Spleen (tissue), 13 donors: ENCODE measurements at places on chromosomes 5 and 9. TPM values are rescaled to one million over a fixed set of nuclear protein-coding genes. Genes with fewer than 3 reads are reported as not detected.
A peak's percentile ranks its signal among the peaks of the same experiment; 100 is the strongest.

DNA sequence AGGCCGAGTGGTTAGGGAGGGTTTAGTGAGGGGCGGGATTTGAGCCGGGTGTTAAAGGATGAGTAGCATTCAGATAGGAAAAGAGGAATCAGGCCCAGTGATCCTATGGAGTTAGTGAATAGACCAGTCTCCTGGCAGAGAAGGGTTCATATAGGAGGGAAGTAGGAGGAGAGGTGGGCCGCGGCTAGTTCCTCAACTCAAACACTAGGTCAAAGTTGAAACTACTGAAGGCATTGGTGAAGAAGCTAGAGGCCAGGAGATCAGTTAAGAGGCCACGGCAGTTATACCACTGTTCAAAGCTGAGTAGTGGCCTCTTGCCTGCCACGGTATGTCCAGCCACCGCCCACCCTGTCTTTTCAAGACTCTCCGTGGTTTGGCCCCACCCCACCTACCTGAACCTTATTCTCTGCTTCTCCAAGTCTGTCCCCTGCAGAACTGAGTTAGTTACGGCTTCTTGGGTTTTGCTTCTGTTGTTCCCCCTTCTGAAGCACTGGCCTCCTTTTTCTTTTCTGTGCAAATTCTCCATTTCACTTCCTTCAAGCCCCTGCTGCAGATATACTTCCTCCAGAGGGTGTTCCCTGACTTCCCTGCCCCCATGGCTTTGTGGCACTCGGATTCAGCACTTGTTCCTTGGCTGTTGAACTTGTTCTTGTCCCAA, 1.8 kb downstream of the ZBTB34 start:
- peak; percentile 72 for DNase-seq

- DNase-seq: no peak
Measured at GRCh38 chr9:5072871-5073270, 87.8 kb downstream of the JAK2 start.

DNA sequence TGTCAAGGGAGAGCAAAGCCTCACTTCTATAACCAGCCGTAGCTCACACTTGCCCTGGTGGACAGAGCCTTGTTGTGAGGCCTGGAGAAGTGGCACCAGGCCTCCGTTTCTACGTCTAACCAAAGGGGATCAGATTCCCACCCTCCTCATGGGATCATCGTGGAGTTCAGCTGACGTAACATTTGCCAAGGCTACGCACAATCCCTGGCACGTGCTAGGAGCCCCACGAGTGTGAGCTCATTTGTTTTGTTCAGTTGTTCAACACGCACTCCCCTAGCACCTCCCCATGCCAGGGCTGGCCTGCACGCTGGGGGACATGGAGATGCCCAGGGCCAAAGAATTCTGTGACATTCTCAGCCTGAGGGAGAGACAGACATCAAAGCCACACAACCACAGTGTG, 23.1 kb downstream of the ADGRD2 start:
- no peak for DNase-seq

DNA sequence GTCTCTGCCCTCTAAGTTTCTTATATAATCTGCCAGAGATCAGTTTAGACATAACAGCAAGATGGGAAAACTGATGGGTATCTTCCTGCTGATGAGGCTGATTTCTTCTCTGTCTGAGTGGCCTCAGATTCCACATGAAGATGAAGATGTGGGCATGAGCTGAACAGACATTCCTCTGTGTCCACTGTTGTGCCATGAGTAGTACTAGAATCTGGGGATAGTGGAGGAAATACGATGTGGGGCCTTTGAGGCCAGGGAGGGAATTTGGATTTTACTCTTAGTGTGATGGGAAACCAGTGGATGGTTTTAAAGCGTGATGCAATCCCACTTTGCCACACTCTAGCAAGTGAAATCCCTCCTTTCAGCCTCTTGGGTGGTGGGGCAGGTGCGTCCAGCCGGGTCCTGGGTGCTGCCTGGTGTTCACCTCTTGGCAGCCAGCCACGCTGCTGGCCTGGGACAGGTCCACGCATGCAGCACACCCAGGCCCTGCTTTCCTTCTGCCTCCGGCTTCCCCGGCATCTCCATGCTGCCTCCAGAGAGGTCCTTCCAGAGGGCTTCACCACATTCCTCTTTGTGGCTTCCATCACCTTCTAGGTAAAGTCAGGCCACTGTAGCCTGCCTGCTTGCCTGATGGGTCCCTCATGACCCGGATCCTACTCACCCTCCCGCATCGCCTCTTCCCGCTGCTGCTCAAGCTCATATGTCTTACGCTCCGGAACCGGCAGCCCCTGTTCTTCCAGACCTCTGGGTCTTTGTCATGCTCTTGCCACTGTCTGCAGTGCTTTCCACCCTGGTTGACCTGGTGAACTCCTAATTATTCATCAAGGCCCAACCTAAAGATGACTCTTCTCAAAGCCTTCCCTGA, 28.1 kb upstream of the SH3PXD2B start:
- DNase-seq: peak; percentile 51

DNA sequence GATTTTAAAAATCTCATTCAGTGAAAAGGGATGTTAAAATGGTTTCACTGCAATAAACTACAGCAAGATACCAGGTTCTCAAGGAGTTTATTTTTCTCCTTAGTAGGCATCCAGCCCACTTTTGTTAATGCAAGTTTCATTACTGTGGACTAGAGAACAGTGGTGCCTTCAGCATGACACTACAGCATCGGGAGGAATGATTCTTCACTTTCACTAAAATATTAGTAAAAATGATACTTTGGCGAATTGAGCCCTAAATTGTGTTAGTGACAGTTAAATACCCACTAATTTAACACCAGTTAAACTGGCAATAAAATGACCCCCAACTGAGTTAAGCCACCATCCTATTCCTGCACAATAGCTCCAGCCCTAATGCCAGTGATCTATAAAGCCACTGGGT, 152.2 kb upstream of the MPDZ start:
- DNase-seq: no peak

The TXNDC8 gene
- not detected for polyA plus RNA-seq

DNA sequence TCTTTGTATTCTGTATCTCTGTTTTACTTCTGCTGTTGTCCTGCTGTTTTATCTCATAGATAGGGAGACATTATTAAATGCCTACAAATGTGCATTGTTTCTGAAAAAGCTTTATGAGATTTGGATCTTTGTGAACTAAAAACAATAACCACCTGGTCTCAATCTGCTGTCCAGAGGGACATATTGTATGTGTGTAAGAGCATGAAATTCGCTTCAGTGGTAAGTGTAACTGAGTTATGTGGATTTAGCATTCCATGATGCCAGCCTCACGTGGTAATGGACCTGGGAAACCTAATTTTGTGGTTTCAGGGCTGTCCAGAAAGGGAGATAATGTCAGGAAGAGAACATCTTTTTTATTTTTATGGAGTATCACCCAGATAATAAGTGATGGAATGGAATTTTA, 119.3 kb downstream of the GDNF start:
- no peak for DNase-seq

The CACNA1B gene
- under 0.01 TPM for polyA plus RNA-seq

The RARS1 gene
- polyA plus RNA-seq: 24.2 TPM
